T-cell (primary cell): ENCODE measurements at places on chromosomes 5 and 9.
A peak's percentile ranks its signal among the peaks of the same experiment; 100 is the strongest.

DNA sequence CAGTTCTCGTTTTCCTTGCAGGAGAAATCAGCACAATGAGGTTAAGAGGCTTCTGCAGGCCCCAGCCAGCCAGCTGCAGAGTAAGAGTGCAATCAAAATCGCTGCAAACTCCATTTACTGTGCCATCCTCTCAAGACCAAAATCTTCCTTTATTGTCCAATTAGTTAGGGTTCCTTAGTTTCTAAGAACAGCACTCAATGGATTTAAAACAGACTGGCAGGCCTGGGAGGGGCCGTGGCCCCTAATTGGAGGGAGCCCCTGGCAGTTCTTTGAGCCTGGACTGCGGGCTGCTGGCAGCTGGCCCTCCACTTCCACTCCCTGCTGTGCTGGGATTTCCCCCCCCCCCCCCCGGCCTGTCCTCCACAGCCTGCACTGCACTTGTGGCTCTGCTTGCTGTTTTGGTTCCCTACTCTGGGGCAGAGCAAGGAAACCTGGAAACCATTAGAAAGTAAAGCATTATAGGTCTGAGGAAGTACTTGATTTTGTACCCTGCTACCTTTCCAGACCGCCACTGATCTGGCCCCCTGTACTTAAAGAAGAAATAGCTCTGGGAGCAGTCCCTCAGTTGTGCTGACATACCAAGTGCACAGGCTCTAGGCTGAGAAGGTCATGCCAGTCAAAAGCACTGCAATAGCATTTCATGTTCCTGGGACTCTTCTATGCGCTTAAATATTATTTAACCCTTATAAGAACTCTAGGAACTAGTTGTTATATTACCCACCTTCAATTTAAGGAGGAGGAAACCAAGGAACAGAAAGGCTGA, 129.0 kb downstream of the APBA1 start:
- no peak for DNase-seq

GRCh38 chr5:138366632-138367382, 14.3 kb downstream of the KDM3B start:
- DNase-seq: no peak

- DNase-seq: no peak
Measured at GRCh38 chr9:16449076-16449730, 421.3 kb downstream of the BNC2 start.

- DNase-seq: no peak
Measured at GRCh38 chr9:136489731-136490130, 6.9 kb upstream of the SEC16A start.

- peak; percentile 26 for DNase-seq
Measured at GRCh38 chr9:4298255-4299004, 1.4 kb downstream of the GLIS3 start.

DNA sequence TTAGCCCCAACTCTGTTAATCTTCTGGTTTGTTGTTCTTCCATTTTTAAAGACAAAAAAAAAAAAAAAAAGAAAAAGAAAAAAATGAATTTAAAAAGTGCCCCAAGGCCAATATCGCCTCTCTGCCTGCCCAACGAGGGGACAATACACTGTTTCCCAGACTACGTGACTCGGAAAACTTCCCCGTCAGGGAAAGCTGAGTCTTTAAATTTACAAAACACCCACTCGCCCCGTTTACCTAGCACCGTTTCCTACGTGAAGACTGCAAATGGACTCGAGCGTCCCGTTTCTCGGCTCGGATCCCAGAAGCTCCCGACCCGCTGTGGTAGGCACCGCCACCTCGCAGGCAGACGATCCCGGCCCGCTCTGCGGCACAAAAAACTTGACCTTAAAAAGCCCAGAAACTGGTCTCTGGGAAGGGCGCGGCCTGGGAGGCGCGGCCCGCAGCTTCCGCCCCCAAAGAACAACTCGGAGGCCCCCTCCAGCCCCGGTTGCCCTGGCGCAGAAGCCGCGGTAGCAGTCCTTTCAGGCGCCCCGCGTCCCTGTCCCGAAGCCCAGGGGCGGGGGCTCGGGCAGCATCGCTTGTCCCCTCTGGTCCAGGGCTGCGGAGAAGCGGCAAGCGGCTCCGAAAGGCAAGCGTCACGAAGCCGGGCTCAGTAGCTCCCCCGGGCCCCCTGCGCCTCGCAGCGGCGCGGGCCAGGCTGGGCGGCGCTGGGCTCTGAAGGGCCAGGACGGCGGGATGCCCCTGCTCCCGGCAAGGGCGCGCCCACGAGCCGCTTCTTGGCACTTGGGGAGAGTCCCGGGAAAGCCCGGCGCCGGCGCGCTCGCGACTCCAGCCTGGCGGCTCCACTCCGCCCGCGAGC, at the start of gene GCNT4:
Gene GCNT4, minus strand, starts transcription at position 367 of the 862 bp plus-strand sequence. CDS start 22,521 bp downstream, outside the sequence.
- peak; percentile 9 for DNase-seq

- DNase-seq: no peak
Measured at GRCh38 chr9:87567983-87568382, 70.3 kb downstream of the DAPK1 start.

DNA sequence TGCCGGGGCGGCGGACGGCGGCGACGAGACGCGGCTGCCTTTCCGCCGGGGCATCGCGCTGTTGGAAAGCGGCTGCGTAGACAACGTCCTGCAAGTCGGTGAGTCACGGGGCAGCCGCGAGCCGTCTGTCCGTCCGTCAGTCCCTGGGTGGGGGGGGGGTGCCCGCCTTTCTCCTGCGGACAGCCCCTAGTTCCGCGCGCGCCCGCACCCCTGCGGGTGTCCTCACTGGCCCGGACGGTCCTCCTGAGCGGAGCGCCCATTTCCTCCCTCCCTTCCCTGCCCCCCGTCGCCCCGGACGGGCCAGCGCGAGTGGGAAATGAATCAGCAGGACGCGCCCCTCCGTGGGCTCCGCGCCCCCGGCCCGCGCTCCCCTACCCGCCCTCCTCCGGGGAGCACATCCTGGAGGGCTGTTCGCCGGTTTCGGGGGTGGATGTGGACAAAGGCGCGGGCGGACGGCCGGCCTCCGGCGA, 828 bp downstream of the ZSWIM6 start:
- DNase-seq: peak; percentile 11

- no peak for DNase-seq
Measured at GRCh38 chr5:88883059-88883835, at the start of gene MEF2C. Gene MEF2C, minus strand, starts transcription at chr5:88883184. Its CDS starts 59,396 bp downstream, at chr5:88823788.

GRCh38 chr5:117547192-117547591, 972.6 kb upstream of the SEMA6A start:
- no peak for DNase-seq

- DNase-seq: no peak
Measured at GRCh38 chr9:37471942-37472684, 6.9 kb upstream of the ZBTB5 start.

DNA sequence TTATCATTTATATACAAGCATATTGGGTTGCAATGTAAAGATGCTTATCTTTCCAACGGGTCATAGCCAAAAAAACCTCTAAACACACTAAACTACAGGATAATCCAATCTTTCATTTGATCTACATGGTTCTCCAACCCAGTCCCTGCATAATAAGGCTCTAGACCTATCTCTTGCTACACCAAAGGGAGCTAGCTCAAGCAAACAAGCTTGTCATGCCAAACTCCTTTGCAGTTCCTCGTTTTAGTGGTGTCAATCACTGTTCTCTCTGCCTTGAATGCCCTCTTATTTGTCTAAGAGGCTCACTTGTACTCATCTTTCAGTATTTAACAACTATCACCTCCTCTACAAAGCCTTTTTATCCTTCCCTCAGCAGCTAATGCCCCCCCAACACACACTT, 5.6 kb downstream of the HOMER1 start:
- DNase-seq: no peak

DNA sequence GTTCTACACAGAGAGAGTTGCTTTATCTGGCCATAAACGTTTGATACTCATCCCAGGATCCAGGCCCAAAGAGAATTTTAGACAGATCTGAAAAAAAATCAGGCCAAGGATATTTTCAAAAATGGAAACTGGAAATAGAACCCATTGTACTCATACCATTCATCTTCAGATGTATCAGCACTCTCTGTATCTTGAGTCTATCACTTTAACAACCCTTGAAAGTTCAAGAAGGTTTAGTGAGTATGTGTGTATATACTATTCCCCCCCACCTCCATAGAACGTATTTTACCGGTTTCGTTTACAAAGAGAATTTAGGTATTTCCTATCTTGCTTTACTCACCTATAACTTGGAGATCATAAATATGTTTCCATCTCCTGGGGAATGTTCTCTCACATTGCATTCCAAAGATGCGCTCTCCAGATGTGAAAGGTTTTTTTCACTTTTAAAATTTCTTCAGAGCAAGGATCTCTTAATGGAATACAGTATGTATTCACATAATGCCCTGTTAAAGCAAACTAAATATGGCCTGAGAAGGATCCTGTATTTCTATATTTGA, 105.5 kb upstream of the TUT7 start:
- DNase-seq: no peak

- no peak for DNase-seq
Measured at GRCh38 chr5:129400395-129400983, 59.6 kb upstream of the ADAMTS19 start.

GRCh38 chr5:167783145-167783817, 508.2 kb upstream of the WWC1 start:
- no peak for DNase-seq

- DNase-seq: no peak
Measured at GRCh38 chr5:337563-338130, 16.1 kb downstream of the AHRR start.

- DNase-seq: no peak
Measured at GRCh38 chr9:113502427-113503034, 39.0 kb downstream of the RGS3 start.

- DNase-seq: no peak
Measured at GRCh38 chr5:141807732-141808131, 70.5 kb downstream of the PCDH1 start.

DNA sequence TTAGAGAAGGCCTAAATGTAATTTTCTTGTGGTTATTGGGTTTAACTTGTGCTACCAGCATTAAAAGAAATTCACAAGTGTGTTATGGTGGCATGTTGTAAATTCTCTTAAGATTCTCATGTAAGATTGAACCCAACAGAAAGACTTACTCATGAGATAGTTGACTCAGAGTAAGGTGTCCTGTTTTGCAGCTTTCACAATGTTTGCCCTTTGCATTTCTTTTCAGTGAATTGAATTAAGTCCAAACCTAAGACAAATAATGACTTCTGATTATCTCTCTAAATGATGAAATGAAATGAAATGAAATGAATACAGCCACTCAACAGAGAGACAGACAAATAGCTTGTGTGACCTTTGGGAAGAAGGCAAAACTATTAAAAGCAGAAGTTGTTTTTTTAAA, 1696.9 kb upstream of the WWC1 start:
- no peak for DNase-seq

GRCh38 chr5:68446070-68446357, 230.5 kb downstream of the PIK3R1 start:
- DNase-seq: no peak

GRCh38 chr5:96347502-96348292, 85.4 kb downstream of the PCSK1 start:
- no peak for DNase-seq

- no peak for DNase-seq
Measured at GRCh38 chr9:79764374-79764773, 192.6 kb downstream of the TLE4 start.

- DNase-seq: no peak
Measured at GRCh38 chr5:73365301-73365853, 83.2 kb downstream of the FOXD1 start.

DNA sequence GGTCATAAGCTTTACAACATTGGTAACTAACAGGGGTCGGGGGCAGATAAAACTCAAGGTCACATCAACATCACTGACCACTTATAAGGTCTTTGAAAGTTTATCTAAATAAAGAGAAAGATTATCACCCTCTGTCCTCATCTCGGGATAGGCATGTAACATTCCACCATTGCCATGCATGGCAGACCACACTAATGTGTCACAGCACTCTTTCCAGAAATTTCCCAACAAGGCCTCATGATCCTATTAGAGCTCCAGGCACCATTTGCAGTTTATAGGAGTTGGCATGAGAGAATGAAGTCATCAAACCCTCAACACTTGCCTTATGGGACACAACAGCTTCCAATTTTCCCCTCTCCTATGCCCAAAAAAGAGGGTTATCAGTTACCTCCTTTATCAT, 31.9 kb upstream of the ZNF622 start:
- no peak for DNase-seq

DNA sequence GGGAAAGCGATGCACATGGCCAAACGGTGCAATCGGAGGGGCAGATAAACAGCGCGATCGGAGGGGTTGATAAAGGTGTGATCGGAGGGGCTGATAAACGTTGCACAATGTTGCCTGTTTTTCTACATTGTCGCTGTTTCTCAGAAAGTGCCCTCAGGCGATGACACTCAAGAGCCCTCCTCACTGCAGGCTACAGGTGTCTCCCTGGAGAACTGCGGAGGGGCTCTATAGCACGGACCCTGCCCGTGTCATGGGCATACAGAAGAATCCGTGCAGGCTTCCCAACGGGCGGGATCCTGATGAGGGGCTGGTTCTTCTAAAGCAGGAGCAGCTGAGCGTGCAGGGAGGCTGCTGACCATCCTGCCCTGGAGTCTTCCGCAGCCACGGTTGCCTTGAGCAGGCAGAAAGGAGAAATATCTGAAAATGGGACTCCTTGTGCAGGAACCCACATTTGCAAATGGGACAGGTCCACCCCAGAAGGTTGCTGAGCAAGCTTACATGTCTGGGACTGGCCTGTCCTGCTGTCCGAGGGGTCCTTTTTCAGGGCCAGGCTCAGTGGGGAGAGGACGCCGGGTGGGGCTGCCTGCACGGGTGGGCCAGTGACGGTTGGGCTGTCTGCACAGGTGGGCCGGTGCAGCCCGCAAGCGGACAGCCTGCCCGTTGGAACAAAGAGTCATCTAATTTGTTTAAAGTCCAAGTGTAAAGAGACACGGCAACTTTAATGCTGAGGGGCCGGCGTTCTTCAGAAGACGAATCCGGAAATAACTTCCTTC, 25.1 kb upstream of the LPCAT1 start:
- no peak for DNase-seq
